ENCODE measurements at places on chromosomes 3 and 15. TPM values are rescaled to one million over a fixed set of nuclear protein-coding genes. Genes with fewer than 3 reads are reported as not detected.

DNA sequence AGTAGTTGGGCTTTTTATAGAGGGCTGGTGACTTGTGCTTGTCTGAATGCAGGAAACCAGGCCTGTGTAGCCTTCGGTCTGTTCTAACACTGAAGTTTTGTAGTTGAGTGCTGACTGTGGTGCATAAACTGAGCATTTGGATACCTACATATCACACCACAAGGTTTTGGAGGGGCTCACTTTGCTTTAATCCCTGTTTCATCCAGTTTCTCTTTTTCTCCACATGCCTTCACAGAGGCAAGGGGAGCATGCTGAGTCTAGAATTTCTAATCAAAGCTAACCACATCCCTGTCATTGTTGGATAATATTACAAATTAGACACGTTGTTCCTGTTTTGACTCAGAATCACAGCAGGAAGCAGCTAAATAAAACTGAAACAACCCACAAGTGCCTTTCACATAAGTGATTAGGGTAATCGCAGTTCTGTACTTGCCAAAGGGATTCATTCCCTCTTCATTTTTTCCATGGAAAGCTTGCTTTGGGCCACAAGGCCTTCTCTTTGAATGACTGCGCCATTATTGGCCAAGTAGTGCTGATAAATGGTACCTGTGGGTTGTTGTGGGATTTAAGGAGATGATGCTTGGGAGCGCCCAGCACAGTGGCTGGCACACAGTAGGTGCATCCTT, 48.9 kb downstream of the TGFBR2 start:
- peaks cover 32% of the 10 kb centered on the region for H3K4me1 ChIP-seq
- no peaks in the 10 kb centered on the region for H3K36me3 ChIP-seq
- H3K27ac ChIP-seq = peak overlapping the region; percentile 1
- H3K27me3 ChIP-seq = no peaks in the 10 kb centered on the region

DNA sequence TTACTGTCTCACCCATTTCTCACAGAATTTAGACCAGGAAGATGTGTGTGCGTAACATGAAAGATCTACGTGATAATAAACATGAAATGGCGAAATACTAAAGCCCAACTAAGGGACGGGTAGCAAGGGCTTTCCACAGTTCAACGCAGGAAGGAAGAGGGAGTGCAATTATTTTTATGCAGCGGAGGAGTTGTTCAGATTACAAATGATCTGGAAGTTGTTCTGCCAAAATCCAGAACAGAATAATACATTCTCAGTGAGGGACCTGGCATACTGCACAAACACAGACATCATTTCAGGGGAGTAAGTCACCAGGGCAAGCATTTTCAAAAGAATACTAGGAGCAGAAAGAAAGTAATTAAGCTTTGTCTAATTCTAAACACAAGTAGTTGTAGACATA, 133.6 kb upstream of the RAP2B start:
- no peaks in the 10 kb centered on the region for H3K4me1 ChIP-seq
- no peaks in the 10 kb centered on the region for H3K36me3 ChIP-seq
- no peak overlapping the region for H3K4me3 ChIP-seq
- H3K27ac ChIP-seq = no peak overlapping the region
- DNase-seq = no peak
- no peaks in the 10 kb centered on the region for H3K27me3 ChIP-seq

- no peaks in the 10 kb centered on the region for H3K4me1 ChIP-seq
- H3K4me3 ChIP-seq = no peak overlapping the region
- DNase-seq = no peak
Measured at GRCh38 chr15:99558571-99558970, 7.2 kb upstream of the MEF2A start.

GRCh38 chr15:86165265-86166211, 85.9 kb downstream of the AGBL1 start:
- no peaks in the 10 kb centered on the region for H3K36me3 ChIP-seq
- no peak overlapping the region for H3K4me3 ChIP-seq
- H3K27ac ChIP-seq = no peak overlapping the region
- H3K27me3 ChIP-seq = no peaks in the 10 kb centered on the region
- no peaks in the 10 kb centered on the region for H3K4me1 ChIP-seq

GRCh38 chr15:68209735-68210408, 4.7 kb upstream of the CALML4 start:
- H3K36me3 ChIP-seq = no peaks in the 10 kb centered on the region
- peak; percentile 46 for DNase-seq
- H3K4me3 ChIP-seq = no peak overlapping the region
- H3K4me1 ChIP-seq = peaks cover 8% of the 10 kb centered on the region

- no peak for DNase-seq
- no peaks in the 10 kb centered on the region for H3K36me3 ChIP-seq
Measured at GRCh38 chr3:129563850-129564535, 21.0 kb downstream of the H1-8 start.

DNA sequence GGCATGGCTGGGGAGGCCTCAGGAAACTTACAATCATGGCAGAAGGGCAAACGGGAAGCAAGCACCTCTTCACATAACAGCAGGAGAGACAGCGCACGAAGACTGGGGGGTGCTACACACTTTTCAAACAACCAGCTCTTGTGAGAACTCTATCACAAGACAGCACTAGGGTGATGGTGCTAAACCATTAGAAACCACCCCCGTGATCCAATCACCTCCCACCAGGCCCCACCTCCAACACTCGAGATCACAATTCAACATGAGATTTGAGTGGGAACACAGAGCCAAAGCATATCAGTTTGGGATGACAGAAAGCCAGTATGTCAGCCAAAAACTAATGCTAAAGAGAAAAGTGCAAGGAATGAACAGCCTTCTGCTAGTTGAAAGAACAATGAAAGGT, 309.8 kb upstream of the CCDC54 start:
- H3K36me3 ChIP-seq = no peaks in the 10 kb centered on the region
- H3K4me1 ChIP-seq = peaks cover 3% of the 10 kb centered on the region
- DNase-seq = no peak
- H3K4me3 ChIP-seq = no peak overlapping the region
- no peak overlapping the region for H3K27ac ChIP-seq

GRCh38 chr15:69559440-69560190, 107.0 kb downstream of the RPLP1 start:
- no peaks in the 10 kb centered on the region for H3K27me3 ChIP-seq
- H3K36me3 ChIP-seq = no peaks in the 10 kb centered on the region
- H3K4me1 ChIP-seq = no peaks in the 10 kb centered on the region
- H3K27ac ChIP-seq = no peak overlapping the region

- H3K27ac ChIP-seq = no peak overlapping the region
- H3K36me3 ChIP-seq = no peaks in the 10 kb centered on the region
- H3K4me1 ChIP-seq = peaks cover 17% of the 10 kb centered on the region
- H3K4me3 ChIP-seq = peak overlapping the region; percentile 43
- no peak for DNase-seq
Measured at GRCh38 chr3:114659109-114660061, 365.6 kb downstream of the TIGIT start.

DNA sequence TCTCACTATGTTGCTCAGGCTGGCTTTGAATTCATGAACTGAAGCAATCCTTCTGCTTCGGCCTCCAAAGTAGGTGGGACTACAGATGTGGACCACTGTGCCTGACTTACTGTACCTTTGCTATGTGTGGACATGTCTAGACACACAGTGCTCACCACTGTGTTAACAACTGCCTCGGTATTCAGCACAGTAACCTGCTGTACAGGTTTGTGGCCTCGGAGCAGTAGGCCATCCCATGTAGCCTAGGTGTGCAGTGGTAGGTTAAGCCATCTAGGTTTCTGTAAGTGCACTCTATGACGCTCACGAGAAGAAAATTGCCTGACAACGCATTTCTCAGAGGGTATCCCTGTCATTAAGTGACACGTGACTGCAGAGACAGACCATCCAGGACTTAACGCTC, 70.3 kb downstream of the TAMM41 start:
- no peaks in the 10 kb centered on the region for H3K36me3 ChIP-seq
- H3K4me3 ChIP-seq = no peak overlapping the region
- H3K27me3 ChIP-seq = no peaks in the 10 kb centered on the region
- no peaks in the 10 kb centered on the region for H3K4me1 ChIP-seq

DNA sequence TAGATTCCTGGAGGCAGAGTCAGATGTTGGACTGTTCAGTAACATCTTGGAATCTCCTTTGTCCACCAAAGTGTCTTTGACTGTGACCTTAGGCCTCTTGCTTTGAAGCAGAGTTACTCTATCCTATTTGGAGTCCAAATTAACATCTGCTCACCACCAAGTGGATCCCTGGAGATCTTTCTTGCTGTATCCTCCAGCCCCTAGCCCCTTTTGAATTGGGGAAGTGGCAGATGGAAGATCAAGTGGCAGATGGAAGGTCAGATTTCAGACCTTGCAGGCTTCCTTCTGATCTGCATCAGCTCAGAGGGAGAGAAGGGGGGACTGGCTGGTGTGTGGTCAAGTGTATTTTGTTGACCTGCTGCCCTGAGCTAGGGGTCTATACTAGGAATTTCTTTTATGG, 125.0 kb upstream of the ROPN1 start:
- H3K4me1 ChIP-seq = peaks cover 10% of the 10 kb centered on the region
- DNase-seq = no peak
- H3K36me3 ChIP-seq = no peaks in the 10 kb centered on the region
- no peaks in the 10 kb centered on the region for H3K27me3 ChIP-seq
- no peak overlapping the region for H3K4me3 ChIP-seq

- H3K27me3 ChIP-seq = no peaks in the 10 kb centered on the region
- no peak overlapping the region for H3K27ac ChIP-seq
- DNase-seq = no peak
- H3K4me3 ChIP-seq = no peak overlapping the region
- H3K36me3 ChIP-seq = no peaks in the 10 kb centered on the region
Measured at GRCh38 chr3:86845726-86846125, 145.2 kb downstream of the VGLL3 start.

DNA sequence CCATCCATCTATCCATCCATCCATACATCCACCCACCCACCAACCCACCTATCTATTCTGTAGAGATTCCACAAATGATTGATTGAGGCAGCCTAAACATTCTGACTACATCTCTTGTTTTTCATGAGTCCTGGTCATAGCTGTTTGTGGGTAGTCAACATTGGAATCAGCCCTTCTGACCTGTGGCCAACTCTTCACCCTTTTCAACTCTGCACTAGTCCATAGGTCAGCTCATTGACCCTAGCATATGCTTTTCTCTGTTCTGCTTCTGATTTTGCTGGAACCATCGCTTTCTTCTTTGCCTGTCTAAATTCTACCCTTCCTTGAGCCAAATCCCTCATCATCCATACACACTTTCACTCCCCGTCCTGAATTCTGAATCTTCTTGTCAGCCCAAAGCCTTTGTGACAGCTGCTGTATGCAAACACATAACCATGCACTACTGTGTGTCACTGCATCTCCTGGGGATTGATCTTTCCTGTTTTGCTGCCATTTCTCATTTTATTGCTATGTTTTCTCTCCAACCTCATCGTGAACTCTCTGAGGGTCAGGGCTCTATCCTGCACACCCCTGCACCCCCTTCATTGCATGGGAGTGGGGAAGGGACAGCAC, 16.8 kb upstream of the KCTD6 start:
- H3K4me3 ChIP-seq = no peak overlapping the region
- no peak for DNase-seq
- no peaks in the 10 kb centered on the region for H3K36me3 ChIP-seq
- H3K4me1 ChIP-seq = peaks cover 17% of the 10 kb centered on the region
- H3K27ac ChIP-seq = no peak overlapping the region

GRCh38 chr15:81947548-81947947, 98.3 kb downstream of the MEX3B start:
- DNase-seq = no peak
- H3K27ac ChIP-seq = no peak overlapping the region
- no peak overlapping the region for H3K4me3 ChIP-seq
- H3K27me3 ChIP-seq = no peaks in the 10 kb centered on the region

- no peaks in the 10 kb centered on the region for H3K27me3 ChIP-seq
- no peak overlapping the region for H3K4me3 ChIP-seq
- H3K36me3 ChIP-seq = no peaks in the 10 kb centered on the region
- H3K4me1 ChIP-seq = no peaks in the 10 kb centered on the region
Measured at GRCh38 chr3:23698652-23699313, 107.0 kb upstream of the UBE2E1 start.

CIAO2A gene
- 118 TPM for total RNA-seq

SCAMP5 gene
- 25.2 TPM for total RNA-seq

PATL2 gene
- total RNA-seq = 2.5 TPM

SCG3 gene
- 0.50 TPM for total RNA-seq

ARNT2 gene
- total RNA-seq = 3.3 TPM

FES gene
- 45.0 TPM for total RNA-seq

CCR1 gene
- total RNA-seq = 5.0 TPM

GOLGA8G gene
- total RNA-seq = not detected
